ENCODE measurements at places on chromosomes 11 and 22.

- no peak for DNase-seq
These were observed 66.1 kb upstream of the PTH start for GRCh38 chr11:13561860-13562259.

DNA sequence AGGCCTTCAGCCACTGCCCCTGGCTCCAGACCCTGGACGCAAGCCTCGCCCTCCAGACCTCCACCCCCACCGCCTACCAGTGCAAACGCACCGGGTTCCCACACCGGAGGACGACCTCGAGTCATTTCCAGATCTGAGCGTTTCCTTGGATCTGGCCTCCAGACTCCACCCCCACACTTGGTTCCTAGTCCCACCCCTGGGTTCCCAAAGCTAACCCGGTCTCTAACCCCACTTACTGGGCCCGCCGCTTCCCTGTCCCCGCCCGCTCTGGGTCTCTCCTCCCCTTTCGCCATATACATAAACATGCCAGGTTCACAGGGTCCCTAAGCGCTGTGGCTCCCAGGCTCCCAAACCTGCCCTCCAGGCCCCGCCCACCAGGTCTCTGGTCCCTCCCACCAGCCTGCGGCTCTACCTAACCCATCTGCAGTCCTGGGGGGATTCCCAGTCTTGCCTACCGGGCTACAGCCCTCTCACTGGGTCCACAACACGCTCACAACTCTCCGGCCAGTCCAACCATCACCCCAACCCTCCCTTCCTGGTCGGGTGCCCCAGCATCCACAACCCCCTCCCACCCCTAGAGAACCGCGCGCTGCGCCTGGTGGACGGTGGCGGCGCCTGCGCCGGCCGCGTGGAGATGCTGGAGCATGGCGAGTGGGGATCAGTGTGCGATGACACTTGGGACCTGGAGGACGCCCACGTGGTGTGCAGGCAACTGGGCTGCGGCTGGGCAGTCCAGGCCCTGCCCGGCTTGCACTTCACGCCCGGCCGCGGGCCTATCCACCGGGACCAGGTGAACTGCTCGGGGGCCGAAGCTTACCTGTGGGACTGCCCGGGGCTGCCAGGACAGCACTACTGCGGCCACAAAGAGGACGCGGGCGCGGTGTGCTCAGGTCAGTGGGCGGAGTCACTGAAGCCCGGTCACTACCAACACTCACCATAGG is 36.7 kb downstream of the CD6 start:
- DNase-seq, result no peak

GRCh38 chr11:121589946-121590537 is 137.3 kb upstream of the SORL1-AS1 start:
- DNase-seq, result no peak

- peak; percentile 16 for DNase-seq
These were observed 6.0 kb upstream of the SCGB2A2 start for GRCh38 chr11:62264004-62264403.

DNA sequence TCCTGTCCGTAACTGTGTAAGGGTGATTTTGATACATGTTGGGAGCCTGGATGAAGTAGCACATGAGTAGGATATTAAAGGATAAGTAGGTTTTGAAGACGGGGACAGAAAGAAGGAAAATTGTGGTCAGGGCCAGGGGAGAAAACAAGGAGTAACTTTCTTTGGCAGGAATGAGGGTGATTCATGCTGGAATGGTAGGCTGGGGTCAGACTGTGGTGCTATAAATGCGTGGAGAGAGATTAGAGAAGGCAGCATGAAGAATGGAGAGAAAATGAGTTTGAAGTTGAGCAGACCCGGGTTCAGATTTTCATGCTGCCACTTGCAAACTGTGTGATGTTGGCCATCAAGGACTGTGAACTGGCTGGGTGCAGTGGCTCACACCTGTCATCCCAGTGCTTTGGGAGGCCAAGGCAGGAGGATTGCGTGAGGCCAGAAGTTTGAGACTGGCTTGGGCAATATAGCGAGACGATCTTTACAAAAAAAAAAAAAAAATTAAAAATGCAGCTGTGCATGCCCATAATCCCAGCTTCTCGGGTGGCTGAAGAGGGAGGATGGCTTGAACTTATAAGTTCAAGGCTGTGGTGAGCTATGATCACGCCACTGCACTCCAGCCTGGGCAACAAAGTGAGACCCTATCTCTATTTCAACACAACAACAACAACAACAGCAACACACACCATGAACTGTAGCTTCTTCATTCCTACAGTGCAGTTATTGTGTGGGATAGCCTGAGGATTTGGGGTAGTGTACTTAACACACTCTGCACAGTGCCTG is 22.3 kb downstream of the ZBTB16 start:
- no peak for DNase-seq

- DNase-seq, result no peak
These were observed 3.5 kb downstream of the CHRM4 start for GRCh38 chr11:46387919-46388618.

GRCh38 chr22:42758931-42759629 is 38.4 kb upstream of the A4GALT start:
- no peak for DNase-seq

DNA sequence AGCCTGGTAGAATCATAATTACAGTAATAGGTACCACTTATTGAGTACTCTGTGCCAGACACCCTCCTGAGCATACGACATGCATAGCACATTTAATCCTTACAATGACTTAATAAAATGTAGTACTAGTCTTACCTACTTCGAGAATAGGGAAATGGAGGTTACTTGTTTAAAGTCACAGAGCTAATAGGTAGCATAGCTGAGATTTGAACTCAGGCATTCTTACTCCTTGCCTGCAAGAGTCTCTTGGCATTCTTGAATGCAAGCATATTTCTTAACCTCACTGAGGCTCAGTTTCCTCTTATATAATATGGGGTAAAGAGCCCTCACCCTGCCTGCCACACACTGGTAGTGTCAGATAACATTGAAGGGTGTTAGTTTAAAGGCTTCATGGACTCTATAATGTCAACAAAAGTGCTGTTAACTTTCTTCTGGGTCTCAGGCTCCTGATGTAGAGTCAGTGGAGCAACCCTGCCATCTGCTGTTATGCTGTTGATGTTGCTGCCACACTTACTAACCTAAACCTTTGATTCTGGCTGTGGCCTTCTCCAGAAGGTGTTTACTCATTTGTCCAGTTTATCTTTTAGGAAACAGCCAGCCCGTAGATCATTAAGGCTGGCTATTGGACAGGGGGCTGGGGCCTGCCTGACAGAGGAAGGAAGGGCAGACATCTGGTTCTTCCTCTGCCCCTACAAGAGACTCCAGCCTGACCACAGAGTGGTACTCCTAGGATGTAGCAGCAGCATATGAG is 18.9 kb downstream of the LIMK2 start:
- DNase-seq, result peak; percentile 28

DNA sequence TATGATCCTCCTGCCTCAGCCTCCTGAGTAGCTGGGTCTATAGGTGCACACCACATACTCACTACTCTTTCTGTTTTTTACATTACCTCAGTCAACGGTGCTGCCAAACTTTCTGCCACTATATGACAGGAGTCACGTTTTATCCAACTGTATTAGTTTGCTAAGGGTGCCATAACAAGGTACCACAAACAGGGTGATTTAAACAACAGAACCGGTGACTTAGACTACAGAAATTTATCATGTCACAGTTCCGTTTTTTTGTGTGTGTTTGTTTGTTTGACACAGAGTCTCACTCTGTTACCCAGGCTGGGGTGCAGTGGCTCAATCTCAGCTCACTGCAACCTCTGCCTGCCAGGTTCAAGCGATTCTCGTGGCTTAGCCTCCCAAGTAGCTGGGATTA is 6.3 kb upstream of the SWAP70 start:
- no peak for DNase-seq

- no peak for DNase-seq
These were observed 54.6 kb downstream of the IGLL1 start for GRCh38 chr22:23525510-23525909.

GRCh38 chr22:38315823-38316363 is 1.3 kb downstream of the CSNK1E start:
- DNase-seq, result peak; percentile 32

GRCh38 chr11:122656073-122656630 is 630 bp downstream of the UBASH3B start:
- peak; percentile 62 for DNase-seq

DNA sequence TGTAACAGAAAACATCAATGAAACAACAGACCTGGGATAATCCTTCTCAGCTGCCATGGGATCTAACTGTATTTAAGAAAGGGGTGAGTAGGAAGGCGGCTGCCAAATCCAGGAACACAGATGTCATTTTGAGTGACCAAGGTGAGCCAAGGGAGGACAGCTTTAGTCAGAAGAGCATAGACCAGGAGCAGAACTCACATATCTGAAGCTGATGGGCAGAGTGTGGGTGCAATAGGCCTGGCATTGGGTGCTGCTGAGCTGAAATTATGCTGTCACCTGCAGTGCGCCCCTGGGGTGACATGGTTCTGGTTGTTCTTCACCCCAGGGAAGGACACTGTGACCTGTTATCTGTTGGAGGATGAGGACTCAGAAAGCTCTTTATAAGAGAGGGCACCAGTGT is 88.9 kb upstream of the TOP3B start:
- DNase-seq, result no peak

GRCh38 chr11:46895821-46896220 is 22.5 kb downstream of the LRP4 start:
- no peak for DNase-seq

GRCh38 chr11:47932544-47932943 is 47.8 kb upstream of the PTPRJ start:
- DNase-seq, result no peak

GRCh38 chr22:38481162-38481870 is 13.4 kb downstream of the KDELR3 start:
- peak; percentile 46 for DNase-seq

DNA sequence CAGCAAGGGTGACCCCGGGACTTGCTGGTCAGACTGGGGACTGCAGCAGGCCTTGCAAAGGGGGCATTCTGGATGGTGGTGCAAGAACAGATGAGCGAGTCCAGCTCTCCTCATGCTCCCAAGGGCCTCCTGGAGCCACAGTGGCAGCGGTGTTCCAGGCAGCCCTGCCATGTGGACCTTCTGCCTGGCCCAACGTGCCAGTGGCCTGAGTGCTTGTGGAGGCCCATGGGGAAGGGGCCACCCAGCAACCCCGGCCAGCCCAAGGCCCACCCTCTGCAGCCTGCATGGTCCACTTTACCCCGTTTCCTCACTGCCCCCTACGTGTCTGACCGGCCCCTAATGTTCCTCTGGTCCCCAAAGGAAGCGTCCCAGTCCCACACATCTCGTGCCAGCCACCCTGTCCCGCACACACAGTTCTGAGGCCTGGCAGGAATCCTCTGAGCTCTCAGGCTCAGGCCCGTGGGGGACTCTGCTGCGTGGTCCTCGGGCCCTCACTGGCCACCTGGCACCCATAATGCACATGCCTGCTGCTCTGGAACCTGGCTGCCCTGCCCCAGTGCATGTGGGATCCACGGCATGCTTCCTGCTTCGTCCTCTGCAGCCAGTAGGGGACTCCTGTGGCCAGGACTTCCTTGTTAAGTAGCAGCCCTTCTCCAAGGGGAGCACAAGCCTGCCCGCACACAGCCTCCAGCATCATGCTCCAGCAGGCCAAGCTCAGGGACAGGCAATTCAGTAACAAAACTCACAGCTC is 85.5 kb downstream of the DGCR2 start:
- DNase-seq, result no peak

GRCh38 chr11:70494559-70495350 is 96.4 kb downstream of the CTTN start:
- no peak for DNase-seq

DNA sequence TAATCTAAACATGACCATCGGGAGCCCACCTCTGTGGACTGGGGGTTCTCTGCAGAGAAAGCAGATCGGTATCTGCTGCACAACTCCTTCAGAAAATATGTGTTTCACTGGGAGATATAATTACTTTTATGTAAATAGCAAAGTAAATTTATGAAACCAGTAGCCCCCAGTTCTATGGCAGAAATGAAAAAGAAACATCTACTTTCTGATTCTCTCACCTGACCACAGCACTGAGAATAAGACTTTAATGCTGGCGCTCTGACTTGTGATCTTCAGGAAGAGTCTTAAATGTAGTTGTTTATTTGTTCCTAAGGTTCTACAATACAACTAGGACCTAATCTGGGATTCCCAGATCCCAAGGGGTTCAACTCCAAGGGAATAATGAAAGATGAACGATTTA is 518.0 kb downstream of the DLG2 start:
- no peak for DNase-seq

- DNase-seq, result no peak
These were observed 409.2 kb downstream of the TBC1D22A start for GRCh38 chr22:47171441-47172221.

- DNase-seq, result no peak
These were observed 43.1 kb downstream of the TRAF6 start for GRCh38 chr11:36467012-36467411.

DNA sequence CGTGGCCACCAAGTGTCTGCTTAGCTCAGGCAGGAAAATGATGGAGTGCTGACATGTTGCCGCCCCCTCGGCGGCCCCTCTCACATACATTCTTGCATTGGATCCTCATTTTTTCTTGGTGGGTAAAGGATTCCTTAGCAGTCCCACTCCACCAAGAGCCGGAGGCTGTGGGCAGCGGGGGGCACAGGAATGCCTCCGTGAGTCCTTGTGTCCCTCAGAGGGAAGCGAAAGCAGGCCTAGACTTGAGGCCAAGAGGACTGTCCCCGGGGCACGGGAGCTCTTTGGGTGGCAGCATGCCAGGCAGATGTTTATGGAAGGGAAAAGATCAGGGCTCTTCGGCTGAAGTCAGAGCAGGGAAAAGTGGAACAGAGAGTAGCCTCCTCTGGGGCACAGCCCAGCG is 21.6 kb downstream of the LRFN4 start:
- DNase-seq, result no peak

DNA sequence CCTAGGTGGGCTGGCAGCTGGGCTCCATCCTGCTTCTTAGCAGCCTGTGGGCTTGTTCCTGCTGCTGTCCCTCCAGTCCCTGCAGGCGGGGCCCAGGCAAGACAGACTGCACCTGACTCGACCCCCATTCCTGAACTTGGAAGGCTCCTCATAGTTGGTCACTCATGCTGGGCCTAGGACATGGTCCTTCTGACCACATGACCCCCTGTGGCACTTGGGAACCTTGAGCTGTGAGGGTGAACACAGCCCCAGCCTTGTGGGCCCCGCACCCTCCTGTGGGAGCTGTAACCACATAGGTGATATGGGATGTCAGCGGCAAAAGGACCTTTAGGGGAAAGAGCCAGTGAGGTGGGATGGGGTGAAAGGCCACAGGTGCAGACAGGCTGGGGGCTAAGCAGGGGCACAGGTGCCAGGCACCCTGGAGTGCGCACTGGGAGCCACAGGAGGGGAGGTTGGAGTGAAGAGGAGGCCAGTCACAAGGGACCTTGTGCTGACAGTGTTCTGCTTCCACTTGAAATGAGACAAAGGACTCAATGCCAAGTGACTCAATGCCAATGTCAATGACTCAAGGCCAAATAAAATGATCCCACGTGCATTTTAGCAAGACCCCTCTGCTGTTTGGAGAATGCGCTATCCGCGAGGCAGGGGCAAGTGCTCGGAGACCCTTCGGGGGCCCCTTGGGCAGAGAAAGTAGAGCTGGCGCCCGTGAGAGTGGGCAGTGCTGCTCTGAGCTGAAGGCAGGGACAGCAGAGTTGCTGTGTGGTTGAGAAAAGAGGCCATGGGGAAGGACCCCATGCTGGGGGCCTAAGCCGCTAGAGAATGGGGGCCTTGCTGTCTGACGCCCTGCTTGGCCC is 90.7 kb downstream of the MORC2 start:
- DNase-seq, result no peak

GRCh38 chr22:32539631-32540421 is 65.2 kb downstream of the FBXO7 start:
- peak; percentile 37 for DNase-seq

All from EL (cell line).